ENCODE measurements at places on chromosomes 2 and 18.

DNA sequence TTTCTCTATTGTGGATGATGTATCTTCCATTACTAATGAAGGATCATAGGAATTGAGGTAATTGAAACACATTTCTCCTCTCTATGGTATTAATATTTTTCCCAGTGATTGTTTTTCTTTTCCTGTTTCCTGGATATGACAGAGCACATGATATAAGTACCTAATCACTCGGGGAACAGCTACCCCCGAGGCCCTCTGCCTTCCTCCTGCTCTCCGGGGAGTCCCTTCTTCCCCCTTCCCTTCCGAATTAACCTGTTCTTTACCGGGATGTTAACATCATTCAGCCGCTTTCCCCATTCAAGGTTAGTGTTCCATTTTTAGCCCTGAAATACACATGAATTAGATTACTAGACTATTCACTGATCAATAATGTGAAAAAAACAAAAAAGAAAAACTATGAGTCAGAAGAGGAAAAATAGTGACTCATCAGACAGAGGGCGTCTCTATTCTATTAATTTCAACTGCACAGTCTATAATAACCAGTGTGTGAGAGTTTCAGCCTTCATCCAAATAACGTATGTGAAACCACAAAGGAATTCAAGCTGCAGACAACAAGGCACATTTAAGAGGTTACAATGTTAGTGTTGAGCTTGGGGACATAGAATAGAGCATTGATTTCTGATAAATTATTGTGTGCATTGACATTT lies 450.8 kb downstream of the DLGAP1 start:
- no peak for DNase-seq

GRCh38 chr18:36461551-36461987 lies 164.1 kb downstream of the FHOD3 start:
- DNase-seq, result no peak

DNA sequence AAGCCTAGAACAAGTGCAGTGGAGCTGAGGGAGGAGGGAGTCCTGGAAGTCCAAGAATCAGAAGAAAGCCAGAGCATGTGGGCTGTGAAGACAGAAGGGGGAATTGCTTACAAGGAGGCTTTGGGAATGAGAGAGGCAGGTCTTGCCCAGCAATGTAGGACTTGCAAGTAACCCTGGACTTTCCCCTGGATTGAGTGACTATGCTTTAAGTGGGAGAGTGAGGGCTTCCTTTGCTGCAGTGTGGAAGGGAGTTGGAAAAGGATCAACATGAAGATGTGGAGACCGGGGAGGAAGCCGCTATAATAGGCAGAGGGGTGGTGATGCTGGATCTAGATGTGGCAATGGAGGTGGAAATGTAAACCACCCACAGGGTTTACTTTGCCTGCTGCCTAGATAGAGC lies 13.8 kb upstream of the SCYGR1 start:
- no peak for DNase-seq

DNA sequence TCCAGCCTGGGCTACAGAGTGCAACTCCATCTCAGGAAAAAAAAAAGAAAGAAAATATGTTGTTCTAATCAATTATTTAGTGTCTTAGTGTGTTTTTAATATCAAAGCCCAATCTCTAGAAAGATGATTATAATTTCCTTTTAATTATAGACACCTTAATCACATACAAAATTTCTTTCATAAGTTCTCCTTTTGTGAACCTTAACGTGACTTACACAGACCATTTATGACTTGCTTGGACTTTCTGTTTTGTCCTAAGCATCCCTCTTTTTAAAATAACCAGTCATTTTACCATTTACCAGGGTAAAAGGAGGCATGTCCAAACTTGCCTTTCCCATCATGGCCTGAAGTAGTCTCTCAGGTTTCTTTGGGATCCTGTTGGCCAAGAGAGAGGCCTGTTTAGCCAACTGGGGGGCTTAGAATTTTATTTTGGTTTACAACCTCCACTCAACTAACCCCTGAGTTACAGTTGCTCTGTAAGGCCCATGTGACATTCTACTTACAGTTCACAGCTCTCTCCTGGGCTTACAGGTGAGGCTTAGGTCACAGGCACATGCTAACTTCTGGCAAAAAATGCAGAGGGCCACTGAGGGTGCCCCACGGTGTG lies 23.9 kb upstream of the GPR155 start:
- no peak for DNase-seq

DNA sequence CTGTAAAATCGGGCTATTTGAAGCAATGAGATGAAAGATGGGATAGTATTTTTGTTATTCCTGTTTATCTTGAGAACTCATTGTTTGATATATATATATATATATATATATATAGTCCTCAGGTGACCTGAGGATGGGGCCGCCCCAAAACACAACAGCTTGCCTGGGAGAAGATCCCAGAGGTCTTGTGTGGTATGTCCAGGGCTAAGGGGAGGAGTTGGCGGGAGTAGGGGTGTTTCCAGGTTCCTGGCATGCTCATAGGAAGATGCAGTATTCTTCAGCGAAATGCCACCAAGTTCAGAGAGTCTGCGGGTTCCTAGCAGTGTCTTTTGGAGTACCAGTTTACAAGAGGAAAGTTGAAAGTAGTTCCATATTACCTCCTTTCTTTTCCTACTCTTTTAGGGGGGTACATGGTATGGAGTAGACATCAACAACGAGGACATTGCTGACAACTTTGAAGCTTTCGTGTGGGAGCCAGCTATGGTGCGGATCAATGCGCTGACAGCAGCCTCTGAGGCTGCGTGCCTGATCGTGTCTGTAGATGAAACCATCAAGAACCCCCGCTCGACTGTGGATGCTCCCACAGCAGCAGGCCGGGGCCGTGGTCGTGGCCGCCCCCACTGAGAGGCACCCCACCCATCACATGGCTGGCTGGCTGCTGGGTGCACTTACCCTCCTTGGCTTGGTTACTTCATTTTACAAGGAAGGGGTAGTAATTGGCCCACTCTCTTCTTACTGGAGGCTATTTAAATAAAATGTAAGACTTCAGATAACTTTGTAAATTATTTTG lies 18.3 kb downstream of the CCT7 start:
- DNase-seq, result no peak

GRCh38 chr2:60515721-60516226 lies 37.7 kb downstream of the BCL11A start:
- no peak for DNase-seq

- peak; percentile 83 for DNase-seq
These were observed 49.5 kb downstream of the SPRED2 start for GRCh38 chr2:65382776-65383357.

DNA sequence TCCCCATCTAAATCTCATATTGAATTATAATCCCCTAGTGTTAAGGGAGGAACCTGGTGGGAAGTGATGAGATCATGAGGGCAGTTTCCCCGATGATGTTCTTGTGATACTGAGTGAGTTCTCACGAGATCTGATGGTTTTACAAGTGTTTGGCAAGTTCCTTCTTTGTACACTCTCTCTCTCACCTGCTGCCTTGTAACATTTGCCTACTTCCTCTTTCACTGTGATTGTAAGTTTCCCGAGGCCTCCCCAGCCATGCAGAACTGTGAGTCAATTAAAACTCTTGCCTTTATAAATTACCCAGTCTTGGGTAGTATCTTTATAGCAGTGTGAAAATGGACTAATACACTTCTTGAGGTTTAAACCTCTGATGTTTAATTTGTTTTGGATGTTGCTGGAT lies 177.5 kb downstream of the CD8B2 start:
- no peak for DNase-seq

DNA sequence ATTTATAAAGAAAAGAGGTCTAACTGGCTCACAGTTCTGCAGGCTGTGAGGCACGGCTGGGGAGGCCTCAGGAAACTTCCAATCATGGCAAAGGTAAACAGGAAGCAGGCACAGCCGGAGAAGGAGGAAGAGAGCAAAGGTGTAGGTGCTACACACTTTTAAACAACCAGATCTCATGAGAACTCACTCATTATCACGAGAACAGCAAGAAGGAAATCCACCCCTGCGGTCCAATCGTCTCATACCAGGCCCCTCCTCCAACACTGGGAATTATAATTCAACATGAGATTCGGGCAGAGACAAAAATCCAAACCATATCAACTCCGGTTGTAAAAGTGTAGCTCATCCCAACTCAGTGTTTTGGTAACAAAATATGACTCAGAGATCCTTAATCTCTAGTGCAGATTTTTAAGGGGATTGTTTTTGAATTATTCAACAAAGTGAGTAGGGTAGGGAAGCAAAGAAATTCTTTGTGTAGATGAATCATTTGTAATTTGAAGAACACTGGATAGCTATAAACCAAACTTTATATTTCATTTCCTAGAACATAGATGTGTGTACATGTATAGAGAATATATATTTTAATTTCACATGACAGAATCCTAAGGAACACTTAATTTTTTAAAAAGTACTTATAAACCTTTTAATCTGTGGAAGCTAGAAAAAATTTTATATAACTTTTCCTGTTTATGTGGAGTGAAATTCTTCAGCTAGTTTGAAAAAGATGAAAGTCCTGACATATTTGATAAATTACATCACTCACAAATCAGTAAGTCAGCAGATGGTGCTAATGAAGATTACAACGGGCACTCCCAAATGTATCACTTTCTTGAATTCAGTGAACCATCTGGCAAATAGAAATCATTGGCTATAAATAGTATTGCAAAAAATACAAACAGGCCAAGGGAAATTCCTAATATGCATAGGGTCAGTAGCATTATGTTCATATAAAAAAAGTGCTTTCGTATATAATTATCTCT lies 130.1 kb downstream of the OLA1 start:
- no peak for DNase-seq

- no peak for DNase-seq
These were observed 201.0 kb upstream of the SALL3 start for GRCh38 chr18:78778651-78779050.

DNA sequence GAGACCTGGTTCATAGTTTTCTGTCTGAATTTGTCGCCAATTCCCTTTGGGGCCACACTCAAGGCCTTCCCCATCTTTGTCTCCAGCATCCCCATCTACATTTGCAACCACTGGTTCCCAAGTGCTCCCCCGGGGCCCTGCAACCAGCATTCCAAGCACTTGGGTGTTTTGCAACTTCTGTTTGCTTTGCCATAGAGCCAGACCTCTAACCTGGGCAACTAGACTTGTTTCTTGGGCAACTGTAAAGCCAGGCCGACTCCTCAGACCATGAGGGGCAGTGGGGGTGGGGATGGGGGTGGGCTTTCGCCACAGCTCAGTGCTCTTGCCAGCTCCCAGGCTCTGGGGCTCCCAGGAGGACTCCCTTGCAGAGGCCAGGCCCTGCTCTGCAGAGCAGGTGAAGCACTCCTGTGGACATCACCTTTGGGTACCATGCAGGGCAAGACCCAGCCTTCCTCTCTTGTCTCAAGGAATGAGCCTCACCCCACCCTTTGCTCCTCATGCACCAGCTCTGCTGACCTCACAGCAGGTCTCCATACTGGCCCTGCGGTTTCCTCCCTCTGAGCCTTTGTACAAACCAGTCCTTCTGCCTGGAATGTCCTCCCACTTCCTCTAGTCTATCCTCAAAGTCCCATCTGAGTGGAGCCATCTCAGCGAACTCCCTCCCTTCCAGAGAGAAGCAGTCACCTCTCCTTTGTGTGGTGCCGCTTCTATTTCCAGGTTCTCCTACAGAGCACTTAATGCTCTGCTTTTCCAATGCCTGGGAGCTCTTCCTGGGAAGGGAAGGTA lies 126.7 kb upstream of the MYCN start:
- DNase-seq, result no peak

DNA sequence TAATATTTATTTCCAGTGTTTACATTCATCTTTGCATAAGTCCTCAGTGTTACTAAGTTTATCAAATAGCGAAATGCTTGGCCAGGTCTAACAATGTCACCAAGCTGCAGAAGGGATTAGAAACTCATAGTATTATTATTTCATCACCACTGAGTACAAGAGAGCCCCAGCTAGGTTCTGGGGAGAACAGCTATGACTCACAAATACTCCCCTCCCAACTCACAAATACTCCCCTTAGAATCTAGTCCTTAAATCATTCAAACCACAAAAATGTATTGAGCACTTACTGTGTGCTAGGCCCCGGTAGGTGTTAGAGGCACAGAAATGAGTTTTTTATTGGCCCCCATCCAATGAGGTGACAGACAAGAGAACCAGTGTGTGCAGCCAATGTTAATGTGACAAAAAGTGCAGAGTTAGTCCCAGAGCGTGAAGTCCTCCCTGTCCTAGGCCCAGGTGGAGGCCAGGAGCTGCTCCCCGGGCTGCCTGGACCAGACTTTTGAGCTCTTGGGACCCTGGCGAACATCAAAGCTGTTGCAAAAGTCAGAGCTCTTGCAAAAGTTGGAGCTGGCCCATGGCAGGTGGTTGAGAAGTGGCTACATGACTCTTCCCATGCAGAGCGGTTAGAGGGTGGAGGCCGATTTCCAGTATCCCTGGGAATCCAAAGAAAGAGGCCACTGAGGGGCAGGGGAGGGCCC lies 9.8 kb downstream of the STEAP3 start:
- no peak for DNase-seq

GRCh38 chr2:223956300-223956699 lies 963 bp upstream of the MRPL44 start:
- no peak for DNase-seq

GRCh38 chr2:213001297-213001910 lies 150.0 kb downstream of the IKZF2 start:
- no peak for DNase-seq

GRCh38 chr2:45922577-45922988 lies 271.1 kb downstream of the PRKCE start:
- DNase-seq, result no peak

All from stimulated activated CD4-positive, alpha-beta T cell treated with anti-CD3 and anti-CD28 coated beads, Interleukin-4, amount 100 ng/mL, for 4 hours (primary cell).